ENCODE measurements at places on chromosomes 12 and 14.

DNA sequence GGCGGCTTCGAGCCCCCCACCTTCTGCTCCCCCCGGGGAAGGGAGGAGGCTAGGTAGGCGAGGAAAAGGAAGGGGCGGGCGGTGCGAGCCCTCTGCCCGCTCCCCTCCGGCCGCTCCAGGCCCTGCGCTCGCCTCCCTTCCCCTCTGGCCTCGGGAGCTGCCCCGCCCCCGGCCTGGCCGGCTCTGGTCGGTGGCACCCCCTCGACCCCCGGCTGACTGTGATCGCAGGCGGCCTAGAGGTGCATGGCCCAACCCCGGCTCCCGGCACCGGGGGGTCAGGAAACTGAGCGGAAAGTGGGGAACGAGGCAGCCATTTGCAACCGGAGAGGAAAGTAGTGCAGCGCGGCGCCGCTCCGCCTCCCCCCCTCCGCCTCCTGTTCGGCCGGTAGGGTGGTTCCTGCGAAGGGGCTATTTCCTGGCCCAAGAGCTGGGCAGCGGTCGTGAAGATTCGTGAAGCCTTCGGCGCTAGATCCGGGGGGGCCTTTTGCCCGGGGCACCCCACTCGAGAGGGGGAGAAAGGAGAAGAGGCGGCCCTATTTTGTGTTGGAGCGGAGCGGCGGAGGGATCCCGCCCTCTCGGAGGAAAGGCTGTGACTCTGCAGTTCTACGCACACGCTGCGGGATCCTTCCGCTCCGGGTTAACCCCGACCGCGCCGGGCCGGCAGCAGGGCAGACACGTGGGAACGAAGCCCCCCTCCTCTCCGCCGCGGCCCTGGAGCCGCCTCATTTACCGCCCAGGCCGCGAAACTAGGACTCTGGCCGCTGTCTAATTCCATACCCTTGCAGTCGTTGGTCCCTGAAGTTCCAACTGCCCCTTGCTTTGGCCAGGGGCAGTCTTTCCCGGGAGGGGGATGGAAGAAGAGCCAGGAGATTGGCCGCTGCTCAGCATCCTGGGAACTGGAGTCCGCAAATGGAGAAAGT is at the start of gene KMT2D:
KMT2D (minus strand) TSS at position 558 of the 920 bp plus-strand sequence. CDS start 5,470 bp downstream, outside the sequence.
- peak; percentile 93 for DNase-seq

- DNase-seq = no peak
These were observed 185.3 kb upstream of the FBXO33 start for GRCh38 chr14:39617537-39617936.

DNA sequence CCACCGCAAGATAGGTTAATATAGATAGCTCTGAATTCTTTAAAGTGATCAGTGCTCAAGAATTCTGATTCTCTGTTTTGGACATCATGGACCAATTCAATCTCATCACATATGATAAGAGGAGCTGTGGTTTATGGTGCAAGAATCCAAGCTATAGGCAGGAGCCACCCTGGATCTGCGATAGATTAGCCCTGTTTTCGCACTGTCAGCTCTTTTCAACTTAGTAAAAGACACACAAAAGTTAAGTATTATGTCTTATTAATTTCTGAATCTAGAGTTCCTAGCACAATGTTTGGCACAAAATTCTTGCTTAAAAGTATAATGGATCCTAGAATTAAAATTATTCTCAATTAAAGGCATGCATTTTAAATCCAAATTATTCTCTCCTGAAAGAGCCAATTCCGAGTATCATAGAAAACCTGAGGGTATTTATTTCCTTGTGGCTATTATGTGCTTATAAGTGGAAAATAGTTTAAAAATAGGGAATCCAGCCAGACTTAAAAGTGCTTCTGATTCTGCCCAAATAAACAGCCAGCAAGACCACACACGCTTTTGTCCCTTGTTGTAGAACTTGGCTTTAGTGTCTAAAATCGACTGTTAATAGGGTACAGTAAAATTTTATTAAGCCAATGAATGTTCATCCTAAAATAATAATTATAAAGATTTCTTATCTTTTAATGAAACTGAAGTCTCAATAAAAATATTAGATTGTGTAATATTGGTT is 184.9 kb upstream of the FLRT2 start:
- no peak for DNase-seq

DNA sequence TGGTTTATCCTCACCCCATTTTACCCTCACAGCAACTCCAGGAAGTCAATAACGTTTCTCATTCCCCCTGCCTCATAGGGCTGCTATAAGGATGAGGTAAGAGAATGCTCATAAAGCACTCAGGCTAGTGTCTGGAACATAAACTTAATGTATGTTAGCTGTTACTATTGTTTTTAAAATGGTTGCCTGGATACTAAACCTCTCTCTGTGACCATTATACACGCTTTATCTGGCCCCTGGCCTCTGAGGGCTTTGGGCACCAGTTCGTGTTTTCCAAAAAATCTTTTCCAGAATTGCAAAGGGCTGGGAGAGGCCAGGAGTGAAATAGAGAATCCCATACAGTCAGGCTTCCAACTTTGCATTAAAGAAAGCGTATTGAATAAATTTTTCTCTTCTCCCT is 113.9 kb downstream of the KTN1 start:
- DNase-seq = no peak

DNA sequence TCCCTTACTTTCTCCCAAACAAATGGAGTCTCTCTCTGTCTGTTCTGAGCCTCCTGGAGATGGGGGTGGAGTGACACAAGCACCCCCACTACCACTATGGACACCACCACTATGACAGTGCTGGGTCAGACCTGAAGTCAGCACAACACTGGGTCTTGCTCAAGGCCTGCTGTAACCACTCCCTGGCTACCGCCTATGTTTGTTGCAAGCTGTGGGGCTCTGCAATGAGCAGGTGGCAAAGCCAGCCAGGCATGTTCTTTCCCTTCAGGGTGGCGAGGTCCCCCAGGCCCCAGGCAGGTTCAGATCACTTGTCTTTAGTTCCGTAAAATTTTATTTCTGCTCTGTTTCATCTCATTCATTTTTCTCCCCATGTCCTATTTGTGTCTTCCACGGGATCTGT is 349.8 kb downstream of the TMEM121 start:
- DNase-seq = no peak

DNA sequence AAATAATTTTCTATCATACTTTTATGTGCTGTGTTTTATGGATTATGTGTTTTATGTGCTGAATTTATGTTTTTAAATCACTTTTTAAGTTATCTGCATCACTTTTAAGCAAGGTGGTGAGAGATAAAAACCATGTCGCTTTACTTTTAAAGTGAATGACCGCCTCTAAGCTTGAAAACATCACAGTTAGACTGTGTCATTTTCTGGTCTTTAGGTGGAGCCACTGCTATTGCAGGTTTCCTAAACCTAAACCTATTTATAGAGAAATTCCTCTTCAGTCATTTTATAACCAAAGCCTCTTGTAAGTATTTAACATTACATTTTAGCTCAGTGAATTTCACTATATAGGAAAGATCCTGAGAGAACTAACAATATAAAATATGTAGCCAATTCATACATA is 21.0 kb upstream of the MDM2 start:
- no peak for DNase-seq

DNA sequence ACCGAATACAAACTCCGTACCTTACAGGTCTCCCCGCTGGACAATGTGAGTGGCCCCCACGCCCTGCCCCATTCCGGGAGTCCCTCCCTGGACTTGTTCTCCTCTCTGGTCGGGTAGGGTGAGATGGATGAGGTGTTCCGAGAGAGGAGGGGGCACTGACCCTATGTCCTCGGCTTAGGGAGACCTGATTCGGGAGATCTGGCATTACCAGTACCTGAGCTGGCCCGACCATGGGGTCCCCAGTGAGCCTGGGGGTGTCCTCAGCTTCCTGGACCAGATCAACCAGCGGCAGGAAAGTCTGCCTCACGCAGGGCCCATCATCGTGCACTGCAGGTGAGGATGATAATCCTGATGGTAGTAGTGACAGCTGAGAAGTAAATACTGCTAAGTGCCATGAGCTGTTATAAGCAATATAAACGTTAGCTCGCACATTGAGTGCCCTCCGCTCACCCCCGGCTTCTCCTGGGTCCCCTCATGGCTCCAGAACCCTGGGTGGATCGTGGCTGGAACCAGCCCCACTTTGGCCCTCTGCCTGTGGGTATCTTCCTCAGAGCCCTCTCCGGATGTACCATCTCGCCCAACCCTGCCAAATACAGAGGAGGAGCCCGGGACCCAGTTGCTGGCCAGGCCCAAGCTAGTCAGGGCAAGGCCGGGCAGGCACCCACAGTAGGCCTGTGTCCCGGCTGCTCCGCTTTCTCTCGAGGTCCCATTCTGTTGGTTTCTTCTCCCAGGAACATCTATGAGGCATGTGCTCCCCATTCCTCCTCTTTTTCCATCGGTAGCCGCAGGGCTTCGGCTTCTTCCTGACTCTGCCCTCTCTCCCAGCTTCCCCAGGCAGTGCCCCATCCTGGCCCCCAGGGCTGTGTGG is 6.8 kb downstream of the PTPN6 start:
- DNase-seq = no peak

- DNase-seq = no peak
These were observed 45.3 kb downstream of the LRP6 start for GRCh38 chr12:12221560-12221959.

GRCh38 chr14:97806891-97807290 is 1009.7 kb downstream of the VRK1 start:
- no peak for DNase-seq

DNA sequence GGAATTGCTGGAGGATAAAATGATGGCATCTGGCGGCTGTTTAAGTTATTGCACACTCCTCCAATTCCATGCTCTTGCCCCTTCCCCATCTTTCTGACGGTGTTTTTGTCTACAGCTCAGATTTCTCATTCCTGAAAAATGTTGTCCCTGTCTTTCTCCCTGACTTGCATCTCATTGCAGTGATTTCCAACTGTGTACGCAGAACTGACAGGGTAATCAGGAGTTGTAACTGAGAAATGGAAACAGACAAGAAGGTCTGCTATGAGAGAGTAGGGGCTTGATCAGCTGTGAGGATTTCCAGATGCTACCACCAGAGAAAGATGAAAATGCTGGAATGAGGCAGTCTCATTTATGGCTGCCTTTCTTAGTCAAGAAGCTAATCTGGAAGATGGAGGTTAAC is 1.3 kb downstream of the ERP27 start:
- no peak for DNase-seq

DNA sequence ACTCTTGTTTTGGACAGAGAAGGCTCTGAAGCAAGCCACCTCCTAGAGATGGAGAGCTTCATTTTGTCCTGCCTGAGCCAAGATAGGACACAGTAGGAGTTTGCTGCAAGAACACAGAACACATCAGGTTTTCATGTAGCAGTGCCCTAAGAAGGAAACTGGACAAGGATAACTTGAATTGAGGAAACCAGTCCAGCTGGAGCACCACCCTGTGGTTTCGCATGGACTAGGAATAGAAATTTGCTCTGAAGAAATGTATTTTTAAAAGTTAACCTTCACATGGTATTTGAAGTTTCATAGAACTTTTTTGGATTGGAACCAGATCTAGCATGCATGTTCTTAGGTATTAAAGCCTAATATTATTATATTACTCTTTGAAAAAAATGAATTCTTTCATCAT is 68.8 kb downstream of the RERG start:
- DNase-seq = no peak

- no peak for DNase-seq
These were observed 9.1 kb upstream of the MDM2 start for GRCh38 chr12:68798882-68799234.

DNA sequence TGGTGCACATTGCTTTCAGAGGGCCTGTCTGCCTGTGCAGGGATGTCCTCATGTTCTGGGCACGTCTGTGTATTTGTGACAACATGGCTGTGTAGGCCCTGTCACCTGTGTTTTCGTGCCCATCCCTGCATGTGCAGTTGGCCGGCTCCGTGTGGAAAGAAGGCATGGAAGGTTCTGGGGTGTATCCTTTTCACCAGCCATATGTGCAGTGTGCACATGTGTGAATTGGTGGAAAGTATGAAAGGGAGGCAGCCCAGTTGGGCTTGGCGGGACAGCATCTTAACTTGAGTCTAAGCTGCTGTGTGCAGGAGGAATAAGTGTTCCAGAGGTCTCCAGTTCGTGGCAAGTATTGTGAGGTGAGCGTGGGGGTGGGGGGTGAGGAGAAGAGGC is 669 bp downstream of the TSPAN11 start:
- DNase-seq = no peak

- no peak for DNase-seq
These were observed 132.6 kb upstream of the ARHGAP5 start for GRCh38 chr14:31944256-31945073.

DNA sequence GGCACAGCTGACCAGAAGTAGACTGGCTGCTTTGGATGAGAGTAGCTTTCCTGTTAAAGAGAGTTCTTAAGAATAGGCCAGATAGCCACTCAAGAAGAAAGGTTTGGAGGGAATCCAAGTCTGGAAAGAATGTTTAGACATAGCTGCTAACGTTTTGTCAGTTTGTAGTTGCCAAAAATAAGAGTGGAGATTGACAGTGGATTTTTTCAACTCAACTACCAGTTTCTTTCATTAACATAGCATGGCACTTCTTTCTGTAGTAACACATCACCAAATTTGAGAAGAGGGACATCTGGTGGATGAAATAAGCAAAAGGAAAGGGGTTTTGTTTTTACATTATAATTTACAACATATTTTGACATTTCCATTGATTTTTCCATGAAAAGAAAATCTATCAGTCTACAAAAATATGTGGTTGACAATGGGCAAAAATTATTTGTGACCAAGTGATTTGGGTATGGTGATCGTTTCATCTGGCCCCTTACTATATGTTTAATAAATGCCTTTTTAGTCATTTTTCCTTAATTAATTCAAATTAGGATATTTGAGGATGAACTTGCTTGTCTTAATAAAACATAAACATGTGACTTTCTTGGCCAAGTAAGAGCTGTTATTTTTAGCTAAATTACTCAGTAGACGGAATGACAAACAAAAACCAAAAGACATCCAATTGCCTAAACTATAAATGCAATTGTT is 71.1 kb downstream of the PTPRR start:
- peak; percentile 0 for DNase-seq

GRCh38 chr12:103560604-103561101 is 26.4 kb upstream of the STAB2 start:
- DNase-seq = no peak

DNA sequence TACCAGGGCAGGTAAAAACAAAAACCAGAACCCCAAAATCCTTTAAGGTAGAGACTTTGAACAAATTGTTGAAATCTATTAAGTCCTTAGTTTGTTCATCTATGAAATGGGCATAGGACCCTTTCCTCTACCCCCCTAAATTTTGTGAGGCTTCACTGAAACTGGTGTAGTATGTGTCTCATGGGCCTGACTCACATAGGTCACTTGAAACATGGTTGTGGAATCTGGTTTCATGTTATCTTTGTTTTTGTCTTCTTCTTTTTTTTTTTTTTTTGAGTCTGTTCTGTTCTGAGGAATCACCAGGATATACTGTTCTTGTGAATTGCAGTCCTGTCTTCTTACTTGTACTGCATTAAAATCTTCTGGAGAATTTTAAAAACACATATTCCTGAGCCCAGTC is 202.2 kb downstream of the KTN1 start:
- DNase-seq = no peak

GRCh38 chr12:92571169-92571568 is 131.6 kb upstream of the PLEKHG7 start:
- DNase-seq = no peak

GRCh38 chr12:92039046-92039445 is 106.6 kb downstream of the BTG1 start:
- DNase-seq = no peak

Measured in activated CD4-positive, alpha-beta T cell treated with anti-CD3 and anti-CD28 coated beads, Interleukin-2, Interleukin-6, amounts not matched to agents 100 ng/mL and 50 ng/mL, durations not matched to agents 16 hours and 8 hours (primary cell).